ENCODE measurements at places on chromosomes 5 and 9. TPM values are rescaled to one million over a fixed set of nuclear protein-coding genes. Genes with fewer than 3 reads are reported as not detected.

GRCh38 chr5:54693936-54694657 lies 176.5 kb downstream of the SNX18 start:
- H3K36me3 ChIP-seq = no peaks in the 10 kb centered on the region
- no peaks in the 10 kb centered on the region for H3K27me3 ChIP-seq
- no peak for DNase-seq
- no peak overlapping the region for H3K27ac ChIP-seq

Gene HMCN2
- 0.55 TPM for total RNA-seq

DNA sequence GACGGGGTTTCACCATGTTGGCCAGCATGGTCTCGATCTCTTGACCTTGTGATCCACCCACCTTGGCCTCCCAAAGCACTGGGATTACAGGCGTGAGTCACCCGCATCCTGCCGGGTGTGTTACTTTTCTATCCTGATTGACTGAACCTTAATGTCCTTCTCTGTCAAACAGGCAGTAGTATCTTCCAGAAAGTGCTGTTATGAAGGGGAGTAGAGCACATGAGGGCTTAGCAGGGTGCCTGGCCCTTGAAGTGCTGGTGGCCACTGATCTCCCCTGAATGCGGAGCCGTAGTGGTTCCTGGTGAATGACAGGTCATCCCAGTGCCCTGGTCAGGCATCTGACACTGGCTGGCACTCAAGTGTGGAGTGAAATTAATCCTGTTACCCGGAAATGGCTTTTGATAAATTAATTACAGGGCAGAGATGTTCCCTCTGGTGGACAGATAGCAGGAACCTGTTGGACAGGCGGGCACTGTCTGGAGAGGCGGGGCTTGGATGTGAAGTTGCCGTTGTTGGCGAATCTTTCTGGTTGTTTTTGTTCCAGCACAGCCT lies 28.4 kb downstream of the PRRC2B start:
- H3K36me3 ChIP-seq = no peaks in the 10 kb centered on the region
- peak overlapping the region; percentile 33 for H3K27ac ChIP-seq
- no peaks in the 10 kb centered on the region for H3K27me3 ChIP-seq
- DNase-seq = no peak
- peaks cover 58% of the 10 kb centered on the region for H3K4me1 ChIP-seq

- H3K4me3 ChIP-seq = no peak overlapping the region
- DNase-seq = no peak
- no peaks in the 10 kb centered on the region for H3K27me3 ChIP-seq
- H3K36me3 ChIP-seq = no peaks in the 10 kb centered on the region
- no peaks in the 10 kb centered on the region for H3K4me1 ChIP-seq
- H3K27ac ChIP-seq = no peak overlapping the region
Measured at GRCh38 chr5:146574713-146575112, 58.7 kb upstream of the GPR151 start.

DNA sequence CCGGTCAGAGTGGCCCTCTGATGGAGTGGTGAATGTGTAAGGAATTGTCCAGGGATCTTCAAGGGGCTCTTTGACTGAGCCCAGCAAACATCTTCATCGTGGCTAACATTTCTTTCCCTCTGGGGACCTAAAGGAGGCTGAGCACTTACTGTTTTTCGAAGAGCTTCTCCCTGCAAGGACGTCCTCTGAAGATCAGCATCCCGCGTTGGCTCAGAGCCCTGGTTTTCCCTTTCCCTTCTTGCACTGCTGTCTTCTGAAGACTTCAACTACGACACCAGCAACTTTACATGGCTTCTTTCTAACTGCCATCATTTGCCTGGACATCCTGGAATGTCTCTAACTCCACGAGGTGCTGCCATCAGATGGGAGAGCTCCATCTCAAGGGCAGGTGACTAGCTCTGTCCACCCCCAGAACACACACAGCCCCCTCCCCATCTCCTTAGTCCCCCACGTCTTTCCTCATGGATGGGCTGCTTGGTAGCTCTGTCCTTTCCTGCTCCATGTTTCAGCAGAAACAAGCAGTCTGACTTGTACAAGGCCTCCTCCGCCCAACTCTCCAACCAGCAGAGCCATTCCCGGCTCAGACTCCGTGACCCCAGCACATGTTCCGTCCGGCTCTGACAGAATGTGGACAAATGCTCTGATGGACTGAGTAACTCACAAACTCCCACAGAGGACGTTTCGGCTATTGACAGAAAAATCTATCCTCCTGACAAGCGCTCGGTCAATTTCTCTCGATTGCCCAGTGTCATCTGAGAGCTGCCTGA lies 17.1 kb downstream of the SHB start:
- H3K4me1 ChIP-seq = peaks cover 18% of the 10 kb centered on the region
- no peaks in the 10 kb centered on the region for H3K27me3 ChIP-seq
- H3K4me3 ChIP-seq = no peak overlapping the region
- no peaks in the 10 kb centered on the region for H3K36me3 ChIP-seq

All from pancreas (tissue), 10 donors.